ENCODE measurements at places on chromosomes 6 and 20.

GRCh38 chr20:55964790-55965189 is 40.5 kb downstream of the CBLN4 start:
- H3K36me3 ChIP-seq, result no peaks in the 10 kb centered on the region
- H3K4me1 ChIP-seq, result no peaks in the 10 kb centered on the region
- no peaks in the 10 kb centered on the region for H3K27me3 ChIP-seq
- no peak for DNase-seq

DNA sequence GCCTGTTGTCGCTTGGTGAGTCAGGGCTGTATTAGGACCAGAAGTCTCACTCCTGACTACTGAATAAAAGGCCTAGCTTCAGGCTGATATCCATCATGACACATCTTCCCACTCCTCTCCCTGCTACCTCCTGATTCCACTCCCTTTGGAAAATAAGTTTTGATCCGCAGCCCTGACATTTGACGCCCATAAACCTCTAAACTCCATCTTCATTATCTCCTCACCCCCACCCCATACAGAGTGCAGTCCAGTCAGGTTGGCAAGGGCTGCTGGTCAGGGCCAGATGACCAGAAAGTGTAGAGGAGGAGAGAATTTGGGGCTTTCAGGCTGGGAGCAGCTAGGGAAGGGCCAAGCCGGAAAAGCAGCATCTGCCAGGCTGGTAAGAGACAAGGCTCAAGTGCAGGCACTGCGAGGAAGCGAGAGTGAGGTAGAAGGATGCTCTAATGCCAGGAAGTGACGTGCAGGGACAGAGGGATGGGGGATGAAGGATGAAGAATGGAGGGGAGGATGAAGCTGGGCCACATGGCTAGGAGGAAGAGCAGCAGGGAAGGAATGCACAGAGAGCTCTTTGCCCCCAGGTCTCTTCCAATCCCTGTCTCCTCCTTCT is 1.2 kb downstream of the GGT7 start:
- no peaks in the 10 kb centered on the region for H3K27me3 ChIP-seq
- peaks cover 8% of the 10 kb centered on the region for H3K4me1 ChIP-seq
- no peak for DNase-seq
- H3K27ac ChIP-seq, result peak overlapping the region; percentile 75

DNA sequence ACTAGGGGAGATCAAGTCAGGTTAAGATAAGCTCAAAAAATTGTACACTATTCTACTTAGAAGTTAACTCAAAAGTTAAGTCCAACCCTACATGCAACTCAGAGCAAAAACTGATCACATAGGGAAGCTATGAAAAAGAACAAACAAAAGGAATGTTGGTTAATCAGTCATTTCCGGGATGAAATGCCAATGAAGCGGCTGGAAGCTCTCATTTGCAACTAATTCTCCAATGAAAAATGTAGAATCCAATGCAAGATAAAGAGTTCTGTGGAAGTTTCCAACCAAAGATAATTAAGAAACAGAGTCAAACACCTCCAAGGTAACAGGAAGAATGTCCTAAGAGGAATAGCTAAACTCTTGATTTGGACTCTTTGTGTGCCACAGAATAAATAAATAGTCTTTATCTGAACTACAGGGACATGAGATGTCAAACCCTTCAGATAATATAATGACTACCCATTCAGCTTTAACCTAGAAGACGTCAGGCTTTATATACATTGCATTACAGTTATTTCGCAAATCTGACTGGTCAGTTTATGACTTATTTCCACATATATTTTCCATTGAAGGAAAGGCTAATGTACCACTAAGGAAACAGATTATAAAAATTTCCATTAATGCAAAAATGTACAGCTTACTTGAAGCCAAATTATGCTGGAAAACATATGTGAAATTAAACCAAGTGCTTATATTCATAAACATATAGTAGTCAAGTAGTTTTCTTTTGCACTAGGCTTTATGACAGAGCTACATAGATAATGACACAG is 48.0 kb upstream of the DST start:
- H3K4me3 ChIP-seq, result peak overlapping the region; percentile 56
- peaks cover 3% of the 10 kb centered on the region for H3K36me3 ChIP-seq
- peaks cover 54% of the 10 kb centered on the region for H3K4me1 ChIP-seq
- DNase-seq, result no peak
- H3K27me3 ChIP-seq, result no peaks in the 10 kb centered on the region
- H3K27ac ChIP-seq, result peak overlapping the region; percentile 84

DNA sequence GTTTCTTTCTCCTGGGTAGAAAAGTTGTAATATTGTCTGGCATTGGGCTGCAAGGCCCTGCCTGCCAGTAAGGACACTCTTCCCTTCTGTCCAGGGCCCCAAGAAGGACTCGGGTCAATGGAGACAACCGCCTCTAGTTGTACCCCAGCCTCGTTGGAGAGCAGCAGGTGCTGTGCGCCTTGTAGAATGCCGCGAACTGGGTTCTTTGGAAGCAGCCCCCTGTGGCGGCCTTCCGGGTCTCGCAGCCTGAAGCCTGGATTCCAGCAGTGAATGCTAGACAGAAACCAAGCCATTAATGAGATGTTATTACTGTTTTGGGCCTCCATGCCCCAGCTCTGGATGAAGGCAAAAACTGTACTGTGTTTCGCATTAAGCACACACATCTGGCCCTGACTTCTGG is 37.0 kb downstream of the PLCG1 start:
- H3K27me3 ChIP-seq, result no peaks in the 10 kb centered on the region
- H3K36me3 ChIP-seq, result peaks cover 85% of the 10 kb centered on the region
- peaks cover 70% of the 10 kb centered on the region for H3K4me1 ChIP-seq
- peak overlapping the region; percentile 90 for H3K27ac ChIP-seq
- peak; percentile 4 for DNase-seq

All from heart right ventricle (tissue), 16 donors.